Transverse colon (tissue), 4 donors: ENCODE measurements at places on chromosomes 1 and 21. TPM values are rescaled to one million over a fixed set of nuclear protein-coding genes. Genes with fewer than 3 reads are reported as not detected.

GRCh38 chr1:231144416-231145193 lies 17.3 kb upstream of the TRIM67 start:
- DNase-seq: no peak

GRCh38 chr1:212488436-212489283 lies 55.9 kb downstream of the NENF start:
- peak; percentile 66 for DNase-seq

DNA sequence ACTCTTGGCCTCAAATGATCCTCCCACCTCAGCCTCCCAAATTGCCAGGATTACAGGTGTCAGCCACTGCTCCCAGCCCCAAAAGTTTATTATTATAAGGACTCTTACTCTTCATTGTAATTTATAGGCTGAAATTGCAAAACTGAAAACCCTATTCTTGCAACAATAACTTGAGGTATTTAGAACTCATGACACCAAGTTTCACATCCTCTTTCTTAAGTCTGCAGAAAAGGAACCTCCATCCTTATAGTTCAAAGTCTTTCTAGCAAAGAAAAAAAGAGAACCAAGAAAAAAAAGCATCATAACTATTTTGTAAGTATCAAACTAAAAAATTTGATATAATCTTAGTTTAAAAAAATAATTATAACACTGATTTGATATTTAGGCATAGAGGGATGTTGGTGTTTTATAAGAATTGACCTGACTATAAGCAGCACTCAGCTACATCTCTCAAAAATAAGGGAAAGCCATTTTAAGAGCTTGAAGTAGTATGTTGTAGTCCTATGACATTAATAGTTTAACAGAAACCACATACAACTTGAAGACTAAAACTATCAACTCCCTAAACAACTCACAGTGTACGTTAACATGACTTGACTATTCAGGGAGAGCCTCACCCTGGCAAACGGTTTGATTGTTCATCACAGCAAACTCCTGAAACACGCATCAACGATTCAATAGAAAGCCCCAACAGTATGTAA lies 122.4 kb downstream of the AKT3 start:
- no peak for DNase-seq

GRCh38 chr1:190957565-190957964 lies 479.9 kb upstream of the BRINP3 start:
- DNase-seq: no peak

- DNase-seq: no peak
Observed at GRCh38 chr1:227893300-227893948, 54.3 kb downstream of the WNT9A start.

- no peak for DNase-seq
Observed at GRCh38 chr1:244761279-244761678, 74.2 kb upstream of the COX20 start.

GRCh38 chr1:32709476-32709875 lies 6.9 kb upstream of the SYNC start:
- no peak for DNase-seq

DNA sequence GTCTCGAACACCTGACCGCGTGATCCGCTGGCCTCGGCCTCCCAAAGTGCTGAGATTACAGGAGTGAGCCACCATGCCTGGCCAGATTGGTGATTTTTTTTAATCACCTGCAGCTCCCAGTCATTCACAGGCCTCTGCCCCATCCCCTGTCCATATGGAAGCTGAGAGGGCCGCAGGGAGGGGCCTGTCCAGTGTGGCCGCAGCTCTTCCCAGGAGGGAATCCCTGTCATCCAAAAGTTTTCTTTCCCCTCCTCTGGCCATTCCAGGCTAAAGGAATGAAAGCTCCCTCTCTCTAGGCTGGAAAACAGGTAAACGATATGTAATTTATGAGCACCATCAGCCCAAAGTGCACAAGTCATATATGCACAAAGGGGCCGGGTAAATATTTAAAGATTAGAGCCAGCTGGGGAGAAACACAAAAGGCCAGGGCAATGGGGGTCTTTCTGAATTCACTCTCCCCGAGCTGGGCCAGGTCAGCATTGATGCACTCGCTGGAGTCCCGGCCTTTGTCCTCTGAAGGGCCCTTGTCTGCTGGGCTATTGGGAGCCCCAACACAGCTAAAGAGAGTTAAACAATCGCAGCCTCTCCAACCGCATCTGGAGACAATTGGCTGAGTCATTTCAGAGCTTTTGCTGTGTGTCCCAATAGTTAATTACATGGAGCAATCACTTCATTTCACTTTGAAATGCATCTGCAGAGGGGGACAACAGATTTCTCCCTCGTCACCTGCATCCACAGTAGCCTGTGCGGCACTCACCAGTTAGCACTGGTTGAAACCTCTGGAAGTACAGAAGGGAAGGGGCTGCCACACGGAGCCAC lies 3.8 kb upstream of the HES3 start:
- DNase-seq: no peak

DNA sequence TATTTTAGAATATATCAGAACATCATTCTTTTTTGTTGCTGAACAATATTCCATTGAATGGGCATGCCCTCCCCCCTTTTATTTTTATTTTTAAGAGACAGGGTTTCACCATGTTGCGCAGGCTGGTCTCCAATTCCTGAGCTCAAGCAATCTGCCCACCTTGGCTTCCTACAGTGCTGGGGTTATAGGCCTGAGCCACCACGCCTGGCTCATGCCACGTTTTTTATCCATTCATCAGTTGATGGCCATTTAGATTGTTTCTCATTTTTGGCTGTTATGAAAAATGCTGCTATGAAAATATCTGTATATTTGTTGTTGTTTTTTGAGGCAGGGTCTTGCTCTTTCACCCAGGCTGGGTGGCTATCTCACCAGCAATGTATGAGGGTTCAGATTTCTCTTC lies 19.8 kb downstream of the SPEN start:
- no peak for DNase-seq

Gene ZNF683
- not detected for total RNA-seq

Gene ANGPTL1
- 16.1 TPM for total RNA-seq

Gene TINAGL1
- total RNA-seq: 284 TPM

Gene ACOT11
- 70.6 TPM for total RNA-seq

Gene A3GALT2
- total RNA-seq: not detected

Gene C1orf210
- total RNA-seq: 100 TPM

Gene RUNX3
- 4.8 TPM for total RNA-seq
